ENCODE measurements at places on chromosomes 12 and 14.

GRCh38 chr14:78440356-78440894 lies 270.3 kb downstream of the NRXN3 start:
- DNase-seq, result no peak

DNA sequence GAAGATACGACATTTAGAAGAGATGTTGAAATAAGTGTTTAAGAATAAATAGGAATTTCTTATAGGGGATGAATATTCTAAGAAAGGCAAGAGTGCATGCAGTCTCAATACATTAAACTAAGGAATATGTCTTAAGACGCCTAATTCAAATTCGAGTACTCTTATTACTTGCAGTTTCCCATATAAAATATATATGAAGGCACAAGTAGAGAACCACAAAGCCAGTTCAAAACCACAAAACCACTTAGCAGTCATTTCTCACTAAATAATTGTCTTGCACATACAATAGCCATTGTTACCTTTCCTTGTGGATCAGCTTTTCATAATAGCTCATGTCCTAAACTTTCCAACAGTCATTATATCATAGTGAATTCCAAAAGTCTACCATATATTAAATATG lies 91.0 kb upstream of the MON2 start:
- no peak for DNase-seq

DNA sequence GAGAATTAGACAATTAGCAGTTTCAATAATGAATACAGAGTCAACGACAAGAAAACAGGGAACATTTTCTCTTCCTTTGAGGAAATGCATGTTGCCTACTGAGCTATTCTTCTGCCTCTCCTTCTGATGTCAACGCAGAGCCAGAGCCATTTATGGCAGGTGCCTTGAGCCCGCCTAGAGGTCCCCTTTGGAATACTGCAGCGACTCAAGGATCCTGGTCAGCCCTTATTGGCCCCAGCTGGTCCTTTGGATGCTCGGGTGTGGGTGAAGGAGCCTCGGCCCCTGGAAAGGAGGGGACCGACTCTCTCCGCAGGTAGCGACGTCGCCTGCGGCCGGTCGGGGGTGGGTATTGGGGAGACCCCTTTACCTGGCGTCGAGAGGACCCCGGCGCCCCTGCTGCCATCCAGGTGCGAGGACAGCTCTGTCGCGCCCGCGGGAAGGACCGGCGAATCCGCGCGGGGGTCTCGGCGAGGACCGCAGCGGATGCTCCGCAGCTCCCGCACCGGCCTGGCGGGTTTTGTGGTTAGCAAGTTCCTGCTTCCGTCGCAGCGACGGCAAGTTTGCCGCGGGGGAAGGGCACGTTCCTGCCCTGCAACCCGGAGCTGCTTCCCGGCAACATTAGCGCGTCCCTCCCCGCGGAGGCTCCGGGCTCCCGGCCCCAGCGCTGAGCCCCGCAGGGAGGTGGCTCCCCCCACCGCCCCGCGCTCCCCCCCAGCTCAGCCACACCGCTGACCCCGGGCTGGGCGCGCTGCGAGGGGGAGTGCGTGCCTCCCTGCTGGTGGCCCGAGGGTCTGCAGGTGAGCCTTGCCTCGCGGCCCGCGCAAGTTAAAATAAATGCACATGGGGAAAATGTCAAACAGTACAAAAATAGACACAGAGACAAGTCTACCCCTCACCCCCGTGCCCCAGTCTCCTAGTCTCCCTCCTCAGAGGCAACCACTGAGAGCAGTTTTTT lies at the start of gene MANSC1:
Gene MANSC1, minus strand, starts transcription at position 532 of the 955 bp plus-strand sequence. CDS start 6,928 bp downstream, outside the sequence.
- DNase-seq, result no peak

DNA sequence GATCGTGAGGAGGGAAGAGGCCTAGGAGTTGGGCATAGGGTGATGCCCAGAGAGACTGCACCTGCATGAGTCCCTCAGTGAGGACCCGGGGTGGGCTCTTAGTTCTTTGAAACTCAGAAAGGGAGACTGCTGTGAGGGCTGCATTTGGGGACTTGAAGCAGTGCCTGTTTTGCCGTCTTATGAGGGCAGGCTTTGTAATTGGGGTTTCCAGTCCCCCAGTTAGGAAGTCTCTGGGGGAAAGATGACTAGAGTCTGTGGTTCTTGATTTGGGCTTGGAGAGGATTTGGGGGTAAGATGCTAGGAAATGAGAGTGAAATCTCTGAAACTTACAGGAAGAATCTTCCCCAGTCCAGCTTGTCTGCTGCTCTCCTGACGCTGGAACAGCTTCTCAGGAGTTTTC lies 99.6 kb downstream of the ARF6 start:
- DNase-seq, result no peak

DNA sequence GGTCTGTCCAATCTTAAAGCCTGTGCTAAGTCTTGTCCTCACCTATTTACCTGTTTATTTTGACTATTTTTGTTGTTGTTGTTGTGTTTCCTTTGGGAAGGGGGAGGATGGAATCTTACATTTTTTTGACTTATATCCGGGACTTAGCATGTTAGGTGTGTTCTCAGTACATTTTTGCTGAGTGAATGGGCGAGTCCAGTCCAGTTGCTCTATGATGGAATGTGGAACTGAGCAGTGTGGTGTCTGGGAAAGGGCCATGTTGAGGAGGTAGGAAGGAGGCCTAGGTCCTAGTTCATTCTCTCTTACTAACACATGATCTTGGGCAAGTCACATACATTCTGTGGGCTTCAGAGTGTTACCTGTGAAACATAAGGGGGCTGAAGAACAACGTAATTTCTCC lies 80.9 kb upstream of the SLC38A2 start:
- no peak for DNase-seq

- no peak for DNase-seq
Observed at GRCh38 chr12:62472472-62472871, 5.8 kb downstream of the MON2 start.

DNA sequence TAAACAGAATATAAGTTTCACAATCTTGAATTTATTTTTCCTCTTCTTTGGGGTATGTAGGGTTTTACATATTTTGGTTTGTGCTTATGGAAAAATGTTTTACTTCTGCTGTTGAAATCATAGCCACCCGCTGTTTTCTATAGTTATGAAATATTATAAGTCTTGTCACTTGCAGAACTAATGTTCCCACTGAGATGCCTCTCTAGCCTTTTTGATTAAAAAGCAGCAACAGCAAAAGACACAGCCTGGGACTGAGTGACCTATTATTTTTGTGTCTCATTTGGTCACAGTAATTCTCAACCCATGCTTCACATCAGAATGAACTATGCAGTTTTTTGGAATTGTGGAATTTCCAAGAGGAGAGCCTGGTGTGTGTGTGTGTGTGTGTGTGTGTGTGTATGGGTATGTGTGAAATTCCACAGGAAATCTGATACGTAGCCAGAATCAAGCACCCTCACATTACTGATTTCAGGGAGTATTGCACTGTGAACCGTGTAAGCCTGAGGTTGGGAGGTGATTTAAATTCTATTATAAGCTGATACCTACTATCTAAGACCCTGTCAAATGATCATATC lies 55.7 kb upstream of the FRMD6 start:
- DNase-seq, result peak; percentile 64

DNA sequence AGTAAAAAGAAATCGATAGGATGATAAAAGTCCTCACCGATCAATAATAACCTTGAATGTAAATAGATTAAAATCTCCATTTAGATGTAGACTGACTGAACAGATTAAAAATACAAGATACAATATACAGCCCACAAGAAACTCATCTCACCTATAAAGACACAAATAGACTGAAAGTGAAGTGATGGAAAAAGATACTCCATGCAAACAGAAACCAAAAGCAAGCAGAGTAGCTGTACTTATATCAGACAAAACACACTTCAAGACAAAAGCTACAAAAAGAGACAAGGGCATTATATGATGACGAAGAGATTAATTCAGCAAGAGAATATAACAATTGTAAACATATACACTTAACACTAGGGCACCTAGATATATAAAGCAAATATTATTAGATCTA lies 444.8 kb downstream of the RGS6 start:
- DNase-seq, result no peak

- DNase-seq, result peak; percentile 11
Observed at GRCh38 chr12:99386907-99387306, 260.6 kb upstream of the GARIN6 start.

GRCh38 chr12:131281016-131281415 lies 327.3 kb downstream of the ADGRD1 start:
- no peak for DNase-seq

- DNase-seq, result no peak
Observed at GRCh38 chr12:109987615-109988014, 8.6 kb downstream of the GIT2 start.

- no peak for DNase-seq
Observed at GRCh38 chr12:66775871-66776270, 97.0 kb upstream of the GRIP1 start.

DNA sequence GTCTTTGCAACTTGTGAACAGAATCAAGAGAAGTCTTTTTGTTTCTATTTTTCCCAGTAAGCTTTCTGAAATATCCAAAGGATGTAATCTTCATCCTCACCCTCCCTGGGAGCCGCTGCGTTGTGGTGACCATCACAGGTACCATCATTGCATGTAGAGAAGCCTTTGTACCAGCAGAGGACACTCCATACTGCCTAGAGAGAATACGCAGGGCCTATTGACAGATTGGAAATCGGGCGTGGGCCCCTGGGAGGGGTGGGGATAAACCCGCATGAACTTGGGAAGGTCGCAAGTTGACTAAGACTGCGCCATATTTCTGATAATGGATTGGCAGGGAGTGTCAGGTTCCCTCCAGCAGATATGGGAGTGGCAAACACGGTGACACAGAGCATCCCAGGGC lies 12.7 kb downstream of the KRT1 start:
- no peak for DNase-seq

GRCh38 chr12:3017281-3017680 lies 58.1 kb downstream of the TEAD4 start:
- no peak for DNase-seq

GRCh38 chr12:62971769-62972525 lies 37.0 kb upstream of the PPM1H start:
- no peak for DNase-seq

DNA sequence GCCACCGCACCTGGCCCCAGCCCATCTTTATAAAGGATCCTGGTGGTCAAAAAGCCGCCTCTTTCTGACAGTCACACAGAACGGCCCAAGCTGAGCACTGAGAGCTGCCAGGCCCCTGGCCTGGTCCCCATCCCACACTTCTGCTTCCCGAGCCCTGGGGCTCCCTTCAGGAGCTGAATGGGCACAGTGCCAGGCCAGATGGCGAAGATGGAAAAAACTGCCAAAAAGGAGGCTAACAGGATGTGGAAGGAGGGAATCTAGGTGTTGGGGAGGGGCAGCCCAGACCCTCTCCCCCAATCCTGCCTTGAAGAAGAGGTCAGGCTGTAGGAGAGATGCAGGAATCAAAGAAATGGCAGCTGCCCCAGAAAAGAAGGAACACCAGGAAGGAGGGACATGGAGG lies 5.0 kb downstream of the LPAR5 start:
- no peak for DNase-seq

GRCh38 chr12:105331805-105332251 lies 1.3 kb downstream of the C12orf75 start:
- peak; percentile 12 for DNase-seq

DNA sequence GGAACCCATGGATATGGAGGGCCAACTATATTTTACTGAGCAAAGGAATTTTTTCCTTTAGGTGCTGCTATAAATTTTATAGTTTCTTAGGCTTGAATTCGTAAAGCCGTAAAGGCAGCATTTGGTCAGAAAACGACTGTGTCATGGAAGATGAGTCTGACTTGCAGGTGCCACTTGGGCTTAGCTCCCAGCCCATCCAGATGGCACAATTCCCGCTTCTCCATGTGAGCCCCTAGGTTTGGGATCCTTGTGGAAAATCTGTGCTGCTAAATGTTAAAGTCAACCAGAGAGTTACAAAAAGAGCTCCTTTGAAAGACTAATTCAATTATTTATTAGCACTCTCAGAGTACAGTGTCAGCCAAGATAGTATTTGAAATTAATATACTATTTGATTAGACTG lies 120.1 kb upstream of the NPAS3 start:
- no peak for DNase-seq

DNA sequence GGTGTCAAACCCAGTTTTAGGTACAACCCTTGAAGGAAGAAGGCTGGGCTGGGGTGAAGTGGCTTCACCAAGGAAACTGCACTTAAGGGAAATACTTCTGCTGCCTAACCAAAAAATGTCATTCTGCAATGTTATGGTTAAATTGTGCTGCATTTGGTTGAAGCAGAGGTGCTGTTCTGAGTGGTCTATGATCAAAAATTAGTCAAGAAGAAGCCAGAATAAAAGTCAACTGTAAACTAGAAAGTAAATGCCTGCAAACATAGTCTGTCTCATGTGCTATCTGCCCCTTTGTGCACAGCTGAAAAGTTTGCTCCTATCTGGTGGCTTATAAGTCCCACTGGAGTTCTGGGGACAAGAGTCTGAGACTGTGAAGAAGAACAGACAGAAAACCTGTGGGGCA lies 158.8 kb downstream of the C12orf42 start:
- DNase-seq, result no peak

GRCh38 chr14:71523630-71524319 lies 408.5 kb upstream of the RGS6 start:
- no peak for DNase-seq

DNA sequence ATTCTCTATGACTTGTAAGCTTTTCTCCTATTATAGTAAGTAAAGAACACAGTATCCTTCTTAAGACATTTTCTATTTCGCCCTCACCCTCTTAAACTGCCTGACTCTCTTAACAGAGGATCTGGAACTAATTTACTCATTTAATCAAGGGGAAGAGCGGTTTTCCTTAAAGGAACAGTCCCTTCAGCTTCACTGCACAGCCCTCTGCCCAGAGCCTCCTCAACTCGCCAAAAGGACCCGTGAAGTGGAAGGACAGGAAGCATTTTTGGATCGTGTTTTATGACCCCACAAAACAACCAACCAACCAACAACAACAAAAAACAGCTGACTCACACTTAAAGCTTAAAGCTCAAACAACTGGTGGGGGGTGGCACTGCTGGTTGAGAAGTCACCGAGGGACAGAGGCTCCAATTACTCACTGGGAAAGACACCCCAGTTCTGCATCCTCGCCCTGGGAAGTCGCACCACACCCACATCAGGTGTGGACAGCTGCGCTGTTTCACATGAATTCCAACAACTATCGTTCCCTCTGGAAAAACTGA lies 35.7 kb downstream of the NID2 start:
- no peak for DNase-seq

DNA sequence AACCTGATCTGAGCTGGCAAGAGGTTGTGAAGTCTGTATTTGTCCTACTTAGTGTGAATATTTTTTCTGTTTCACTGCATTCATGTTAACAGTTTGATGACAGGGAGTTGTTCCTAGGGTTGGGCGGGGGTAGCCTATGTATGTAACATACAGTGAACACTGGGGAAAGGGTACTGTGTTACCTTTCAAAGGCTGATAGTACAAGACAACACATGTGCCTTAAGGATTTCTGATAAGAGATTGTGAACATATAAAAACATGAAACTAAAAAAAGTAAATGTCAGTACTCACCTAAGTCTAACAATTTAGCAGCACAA lies 30.5 kb upstream of the GRIP1 start:
- DNase-seq, result no peak

All from brain microvascular endothelial cell (primary cell).